Stimulated activated CD4-positive, alpha-beta T cell treated with anti-CD3 and anti-CD28 coated beads, Interleukin-15, amount 100 ng/mL, for 1 hour (primary cell): ENCODE measurements at places on chromosomes 1 and 21.

- no peak for DNase-seq
Observed at GRCh38 chr1:221174330-221174993, 295.2 kb downstream of the HLX start.

DNA sequence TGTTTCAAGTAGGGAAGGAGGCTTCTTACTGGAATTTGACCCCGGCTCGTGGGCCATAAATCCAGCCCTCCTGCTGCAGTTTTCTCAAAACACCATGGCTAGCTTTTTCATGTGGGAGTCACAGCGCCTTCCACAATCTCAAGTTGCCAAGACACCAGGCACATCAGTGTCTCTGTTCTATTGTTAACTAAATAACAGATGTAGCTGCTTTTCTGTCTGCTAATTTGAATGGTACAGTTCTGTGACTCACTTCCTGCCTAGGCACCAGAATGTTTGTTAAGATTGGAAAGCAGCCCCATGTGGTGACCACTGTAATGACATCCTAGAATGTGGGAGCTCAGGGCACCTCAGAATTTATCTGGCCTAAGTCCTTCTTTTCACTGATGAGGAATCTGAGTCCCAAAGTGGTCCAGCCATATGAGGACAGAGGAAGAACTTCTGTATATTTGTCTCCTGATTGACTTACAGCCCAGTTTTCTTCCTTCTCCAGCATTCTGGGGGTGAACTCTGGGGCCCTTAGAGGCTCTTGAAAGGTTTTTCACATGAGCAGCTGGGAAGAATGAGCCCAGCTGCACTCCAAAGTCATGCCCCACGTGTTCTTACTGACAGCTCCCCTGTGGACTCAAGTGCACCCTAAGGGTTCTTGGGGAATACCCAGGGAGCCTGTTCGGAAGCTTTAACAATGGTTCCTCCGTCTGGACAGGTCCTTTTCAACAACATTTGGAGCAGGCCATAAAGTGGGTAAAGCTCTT is 27.5 kb downstream of the TRIM45 start:
- no peak for DNase-seq

DNA sequence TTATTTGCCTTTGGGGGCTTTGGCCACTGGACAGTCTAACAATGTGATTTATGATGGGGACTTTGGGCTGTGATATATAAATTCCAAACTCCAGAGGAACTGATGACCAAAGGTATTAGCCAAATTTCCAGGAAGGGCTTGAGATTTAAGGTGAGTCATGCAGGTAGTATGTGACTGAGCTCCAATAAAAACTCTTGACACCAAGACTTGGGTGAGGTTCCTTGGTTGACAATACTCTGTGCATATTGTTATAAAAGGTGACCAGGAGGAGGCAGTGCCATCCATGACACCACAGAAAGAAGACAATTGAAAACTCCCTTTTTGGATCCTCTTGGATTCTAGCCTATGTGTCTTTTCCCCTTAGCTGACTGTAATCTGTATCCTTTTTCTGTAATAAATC is 392.7 kb upstream of the LRRC7 start:
- DNase-seq: no peak

DNA sequence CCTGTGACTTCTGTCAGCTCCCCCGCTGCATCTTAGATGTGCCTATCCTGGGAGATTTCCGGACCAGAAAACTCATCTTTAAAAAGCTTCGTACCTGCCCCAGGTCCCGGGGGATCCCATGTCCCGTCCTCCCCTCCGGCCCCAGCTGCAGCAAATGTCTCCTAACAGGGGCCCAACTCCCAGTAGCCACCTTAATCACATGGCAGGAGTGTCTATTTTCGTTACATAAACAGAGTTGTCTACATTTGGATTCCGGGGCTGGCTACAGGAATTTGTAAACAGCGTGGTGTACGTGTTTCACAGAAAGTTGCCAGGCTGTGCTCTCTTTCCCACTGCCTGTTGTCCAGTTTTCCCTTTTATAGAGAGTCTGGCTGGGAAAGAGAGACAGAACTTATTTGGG is 17.9 kb upstream of the KCNE2 start:
- DNase-seq: no peak

- no peak for DNase-seq
Observed at GRCh38 chr1:236706183-236706582, 19.9 kb downstream of the ACTN2 start.

- no peak for DNase-seq
Observed at GRCh38 chr21:45740088-45740440, 96.5 kb downstream of the PCBP3 start.

DNA sequence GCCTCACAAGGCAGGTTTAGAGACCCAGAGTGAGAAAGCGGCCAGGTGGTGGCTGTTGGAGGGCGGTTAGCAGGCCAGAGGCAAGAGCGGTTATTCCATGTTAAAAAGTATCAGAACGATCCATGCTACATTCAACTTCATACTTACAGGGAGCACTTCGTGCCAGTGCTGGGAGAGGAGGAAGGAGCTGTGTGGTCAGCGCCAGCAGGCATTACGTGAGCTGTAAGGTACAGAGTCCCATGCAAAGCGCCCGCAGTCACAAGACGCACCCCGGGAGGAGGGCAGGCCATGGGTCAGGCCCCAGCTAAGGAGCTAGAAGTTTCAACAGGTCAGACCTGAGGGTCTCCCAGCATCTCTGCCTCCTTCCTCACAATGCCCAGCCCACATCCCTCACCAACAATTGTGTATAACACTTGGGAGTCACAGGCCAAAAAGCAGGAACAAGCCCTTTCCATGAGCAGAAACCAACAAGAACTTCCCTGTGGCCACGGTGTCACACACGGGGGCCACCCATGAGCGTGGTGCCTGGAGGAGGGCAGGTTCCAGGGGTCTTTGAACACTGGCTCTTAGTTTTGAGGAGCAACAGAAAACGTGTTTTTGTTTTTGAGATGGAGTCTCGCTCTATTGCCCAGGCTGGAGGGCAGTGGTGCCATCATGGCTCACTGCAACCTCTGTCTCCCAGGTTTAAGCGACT is 21.8 kb upstream of the GPR153 start:
- no peak for DNase-seq

GRCh38 chr21:14358775-14359174 is 24.2 kb downstream of the HSPA13 start:
- DNase-seq: no peak

DNA sequence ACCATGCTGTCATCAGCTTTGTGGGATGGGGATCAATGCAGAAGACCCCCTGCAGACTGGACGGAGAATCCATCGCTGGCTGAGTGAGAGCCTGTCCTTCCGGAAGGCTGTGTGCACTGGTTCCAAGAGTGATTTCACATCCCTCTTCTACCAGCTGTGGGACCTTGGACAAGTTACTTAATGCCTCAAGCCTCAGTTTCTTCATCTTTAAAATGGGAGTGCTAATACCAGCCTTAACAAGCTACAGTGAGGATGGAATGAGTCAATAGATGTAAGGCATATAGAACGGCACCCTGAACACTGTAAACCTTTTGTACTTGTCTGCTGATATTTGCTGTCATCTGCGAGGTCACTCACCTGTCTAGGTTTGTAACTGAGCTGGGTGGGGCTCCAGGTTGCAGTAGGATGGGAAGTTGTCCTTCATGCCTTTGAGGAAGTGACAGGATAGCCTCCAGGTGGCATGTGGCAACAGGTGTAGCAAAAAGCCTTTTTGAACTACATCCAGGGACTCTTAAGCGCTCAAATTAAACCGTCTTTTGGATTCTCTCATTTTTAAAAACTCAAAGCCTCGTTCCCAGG is 27.5 kb downstream of the TMEM51 start:
- DNase-seq: no peak

DNA sequence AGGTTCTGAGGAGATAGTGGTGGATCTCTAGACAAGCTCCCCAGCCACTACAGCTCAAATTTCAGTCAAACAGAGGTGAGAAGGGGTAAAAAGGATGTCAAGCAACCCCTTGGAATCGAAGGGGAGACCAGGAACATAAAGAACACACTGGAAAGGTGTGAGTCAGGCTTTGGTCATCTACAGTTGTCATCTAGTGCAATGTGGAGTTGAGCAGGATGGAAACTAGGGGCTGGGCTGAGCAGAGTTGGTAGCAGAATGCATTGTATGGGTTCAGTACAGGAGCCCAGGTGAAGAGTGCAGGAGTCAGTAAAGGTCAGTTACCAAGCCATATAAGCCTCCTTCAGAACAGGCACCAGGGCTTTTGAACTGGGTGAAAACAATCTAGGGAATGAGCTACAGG is 52.7 kb upstream of the VAV3 start:
- no peak for DNase-seq

GRCh38 chr1:80427881-80428280 is 1372.9 kb upstream of the ADGRL2 start:
- DNase-seq: no peak

GRCh38 chr21:27476696-27477095 is 509.8 kb upstream of the ADAMTS5 start:
- no peak for DNase-seq

GRCh38 chr1:147210987-147211386 is 14.2 kb downstream of the FMO5 start:
- DNase-seq: no peak

DNA sequence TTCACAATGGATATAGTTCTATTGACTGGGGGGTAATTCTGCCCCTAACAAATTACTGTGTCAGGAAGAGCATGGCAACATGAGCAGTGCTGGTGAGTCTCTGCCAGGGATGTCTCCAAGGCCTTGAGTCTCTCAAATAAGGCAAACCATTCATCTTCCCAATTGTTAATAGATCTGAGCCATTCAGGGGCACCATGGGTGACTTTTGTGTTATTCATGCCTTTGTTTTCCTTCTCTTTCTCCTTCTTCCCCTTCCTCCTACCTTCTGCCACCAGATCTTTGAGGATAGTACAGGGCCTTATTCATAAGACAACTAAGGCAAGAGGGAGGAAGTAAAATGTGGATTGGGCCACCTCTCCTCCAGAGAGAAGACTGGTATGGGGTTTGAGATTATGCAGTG is at the start of gene RGSL1:
RGSL1 (plus strand) TSS at position 60 of the 400 bp plus-strand sequence; CDS start at position 80, 20 bp downstream.
- no peak for DNase-seq

GRCh38 chr1:241485145-241485544 is 34.4 kb downstream of the FH start:
- DNase-seq: no peak
